ENCODE measurements at places on chromosomes 4 and X. TPM values are rescaled to one million over a fixed set of nuclear protein-coding genes. Genes with fewer than 3 reads are reported as not detected.

DNA sequence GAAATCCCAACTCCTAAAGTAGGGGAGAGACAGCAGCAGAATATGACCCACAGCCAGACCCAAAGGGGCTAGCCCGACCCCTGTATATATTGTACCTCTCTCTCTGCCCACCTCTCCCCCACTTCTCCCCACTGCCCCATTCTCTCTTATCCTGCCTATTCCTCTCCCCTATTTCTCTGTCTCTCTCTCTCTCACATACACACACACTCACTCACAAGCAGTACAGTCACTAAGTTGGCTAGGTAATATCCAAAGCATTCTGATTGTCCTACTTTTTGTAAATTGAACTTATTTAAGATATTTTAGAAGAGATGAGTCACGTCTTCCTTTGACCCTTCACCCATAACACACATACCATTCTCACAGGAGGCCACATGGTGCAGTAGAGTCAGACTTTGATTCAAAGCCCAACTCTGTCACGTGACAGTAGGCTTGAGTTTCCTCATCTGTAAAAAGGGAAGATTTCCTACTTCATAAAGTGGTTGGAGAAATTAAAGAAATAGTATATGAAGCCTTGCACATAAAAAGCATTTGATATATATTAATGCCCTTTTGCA lies 29.5 kb downstream of the SRPX2 start:
- no peak for DNase-seq

- DNase-seq: peak; percentile 50
These were observed 78.4 kb downstream of the REPS2 start for GRCh38 chrX:17024886-17025285.

- no peak for DNase-seq
These were observed 14.1 kb downstream of the XIAP start for GRCh38 chrX:123873956-123874355.

DNA sequence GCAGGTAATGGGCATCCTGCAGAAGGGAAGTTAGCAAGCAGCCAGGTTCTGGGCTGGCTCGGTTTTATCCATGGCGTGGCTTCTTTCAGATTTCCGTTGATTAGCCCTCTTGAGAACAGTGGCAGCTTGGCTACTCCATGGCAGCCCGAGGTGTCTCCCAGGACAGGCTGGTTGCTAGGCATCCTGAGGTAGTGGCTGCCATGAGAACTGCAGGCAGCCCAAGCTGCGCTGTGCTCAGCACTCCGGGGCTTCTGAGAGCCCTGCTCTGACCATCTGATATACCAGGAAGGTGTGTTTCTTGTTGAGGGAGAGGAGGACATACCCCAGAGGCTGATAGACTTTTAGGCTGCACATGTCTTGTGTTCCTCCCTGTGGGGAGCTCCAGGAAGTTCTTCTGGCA lies 253.4 kb upstream of the CASK start:
- DNase-seq: no peak

DNA sequence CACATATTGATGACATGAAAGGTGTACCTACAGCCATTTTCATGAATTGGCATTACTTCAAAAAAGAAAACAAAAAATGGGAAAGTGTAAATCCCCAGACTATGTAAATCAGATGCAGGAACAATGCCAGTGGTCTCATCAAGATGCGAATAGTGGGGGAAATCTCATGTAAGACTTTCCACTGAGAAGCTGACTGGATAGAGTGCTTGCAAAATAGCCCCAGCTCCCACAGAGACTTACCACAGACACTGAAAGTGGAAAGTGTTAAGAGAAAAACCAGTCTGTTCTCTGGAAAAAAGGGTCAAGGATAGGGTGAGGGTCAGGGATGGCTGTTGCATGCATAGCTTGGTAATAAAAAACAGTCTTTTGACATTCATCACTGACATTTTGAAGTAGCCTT lies 73.2 kb upstream of the ARMCX2 start:
- no peak for DNase-seq

DNA sequence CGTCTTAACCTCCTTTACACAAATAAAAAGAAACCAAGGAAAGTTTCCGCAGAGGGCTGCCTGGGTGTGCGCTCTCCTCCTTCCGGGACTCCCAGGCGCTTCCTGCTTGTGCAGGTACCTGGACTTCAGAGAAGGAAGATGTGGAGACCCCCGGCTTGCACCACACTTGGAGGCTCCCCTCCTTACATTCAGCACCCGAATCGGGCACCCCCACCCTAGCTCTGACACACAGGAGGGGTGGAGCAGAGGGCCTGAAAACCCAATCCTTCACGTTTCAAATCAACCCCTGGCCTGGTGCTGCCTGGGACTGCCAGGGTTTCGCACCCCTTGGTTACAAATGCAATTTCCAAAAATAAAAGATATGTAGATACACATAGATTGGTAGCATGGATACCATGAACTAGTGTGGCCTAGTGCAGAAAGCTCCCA lies 3.1 kb downstream of the NKX3-2 start:
- no peak for DNase-seq

- no peak for DNase-seq
These were observed 5.8 kb upstream of the CDKN2AIP start for GRCh38 chr4:183438458-183439113.

GRCh38 chr4:165133150-165133549 lies 20.5 kb upstream of the TMEM192 start:
- no peak for DNase-seq

DNA sequence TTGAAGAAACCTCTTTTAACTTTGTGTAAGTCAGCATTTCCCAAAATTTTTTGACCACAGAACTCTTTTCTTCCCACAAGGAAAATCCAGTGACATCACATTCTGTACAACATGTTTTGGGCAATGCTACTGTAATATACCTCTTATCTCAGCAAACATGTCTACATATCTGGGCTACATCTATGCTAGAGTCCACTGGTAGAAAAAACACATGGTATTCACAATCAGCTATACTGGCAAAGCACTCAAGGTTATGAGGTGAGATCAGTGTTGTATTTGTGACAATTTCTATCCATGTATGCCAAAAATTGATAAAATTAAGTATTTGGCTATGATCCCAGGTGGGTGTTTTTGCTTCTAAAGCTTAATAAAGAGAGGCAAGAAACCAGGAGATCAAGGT lies 98.0 kb downstream of the ATP11C start:
- DNase-seq: no peak

GRCh38 chr4:147741190-147741788 lies 9.4 kb downstream of the ARHGAP10 start:
- no peak for DNase-seq

DNA sequence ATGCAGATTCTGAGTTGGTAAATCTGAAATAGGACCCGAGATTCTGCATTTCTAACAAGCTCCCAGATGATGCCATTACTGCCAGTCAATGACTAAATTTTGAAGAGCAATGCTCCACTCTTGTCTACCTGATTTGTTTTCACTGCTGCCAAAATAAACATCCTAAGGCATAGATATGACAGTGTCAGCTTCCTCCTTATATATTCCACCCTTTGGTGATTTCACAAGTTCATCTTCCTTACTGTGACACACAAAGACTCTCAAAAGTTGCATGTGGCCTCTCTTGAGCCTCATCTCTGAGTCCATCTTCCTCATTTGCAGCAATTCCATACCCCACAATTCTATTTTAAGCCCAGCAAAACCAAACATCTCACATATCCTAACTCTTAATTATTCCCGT lies 110.9 kb downstream of the FBXW7 start:
- DNase-seq: no peak

DNA sequence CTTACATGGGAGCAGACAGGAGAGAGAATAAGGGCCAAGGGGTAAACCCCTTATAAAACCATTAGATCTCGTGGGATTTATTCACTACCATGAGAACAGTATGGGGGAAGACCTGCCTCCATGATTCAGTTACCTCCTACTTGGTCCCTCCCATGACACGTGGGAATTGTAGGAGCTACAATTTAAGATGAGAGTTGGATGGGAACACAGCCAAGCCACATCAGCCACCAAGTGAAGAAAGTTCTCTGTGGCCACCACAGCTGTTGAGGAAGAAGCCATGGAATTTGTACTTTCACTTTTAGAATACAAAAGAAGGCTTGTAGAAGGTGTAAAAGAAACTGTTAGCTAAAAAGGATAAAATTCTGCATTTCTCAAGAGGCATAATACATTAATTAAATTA lies 67.0 kb upstream of the CXorf51A start:
- no peak for DNase-seq

The FAM47E gene
- 0.83 TPM for total RNA-seq

The GAGE2A gene
- not detected for total RNA-seq

The KCNE5 gene
- not detected for total RNA-seq

The GALNTL6 gene
- total RNA-seq: 0.67 TPM
